ENCODE measurements at places on chromosomes 2 and 18.

DNA sequence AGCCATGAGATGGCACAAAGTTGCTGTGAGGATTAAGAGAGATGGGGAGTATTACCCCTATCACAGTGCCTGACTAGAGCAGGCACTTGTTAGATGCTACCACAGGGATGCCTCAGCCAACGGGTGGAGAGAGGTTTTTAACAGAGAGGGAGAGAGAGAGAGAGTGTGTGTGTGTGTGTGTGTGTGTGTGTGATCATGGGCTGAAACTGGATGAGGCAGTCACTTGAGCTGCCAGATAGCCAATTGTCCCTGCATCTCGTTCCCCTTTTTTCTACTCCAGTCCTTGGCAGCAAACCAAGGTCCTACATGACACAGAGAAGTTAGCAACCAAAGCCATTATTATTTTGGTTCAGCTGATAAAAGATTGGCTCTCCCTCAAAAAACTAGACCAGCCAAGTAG lies 3.0 kb downstream of the CD8A start:
- no peak for DNase-seq

- DNase-seq: no peak
Measured at GRCh38 chr2:29011418-29012060, 30.4 kb downstream of the TOGARAM2 start.

DNA sequence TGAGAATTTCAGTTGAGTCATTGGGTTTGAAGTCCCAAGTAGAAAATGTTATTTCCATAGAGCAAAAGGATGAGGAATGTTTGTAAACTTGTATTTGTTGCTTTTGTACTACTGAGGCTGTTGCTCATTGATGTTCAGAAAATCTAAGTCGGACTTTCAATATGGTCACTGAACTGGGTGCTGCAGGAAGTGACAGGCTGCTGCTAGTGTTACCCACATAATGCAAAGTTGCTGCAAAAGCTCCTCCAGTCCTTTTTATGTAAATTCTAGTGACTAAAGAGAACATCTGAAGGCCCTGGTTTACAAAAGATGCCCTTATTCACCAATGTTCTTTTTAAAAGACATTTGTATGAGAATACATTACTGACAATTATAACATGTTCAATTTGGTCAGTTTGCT lies 131.1 kb upstream of the FAM98A start:
- no peak for DNase-seq

DNA sequence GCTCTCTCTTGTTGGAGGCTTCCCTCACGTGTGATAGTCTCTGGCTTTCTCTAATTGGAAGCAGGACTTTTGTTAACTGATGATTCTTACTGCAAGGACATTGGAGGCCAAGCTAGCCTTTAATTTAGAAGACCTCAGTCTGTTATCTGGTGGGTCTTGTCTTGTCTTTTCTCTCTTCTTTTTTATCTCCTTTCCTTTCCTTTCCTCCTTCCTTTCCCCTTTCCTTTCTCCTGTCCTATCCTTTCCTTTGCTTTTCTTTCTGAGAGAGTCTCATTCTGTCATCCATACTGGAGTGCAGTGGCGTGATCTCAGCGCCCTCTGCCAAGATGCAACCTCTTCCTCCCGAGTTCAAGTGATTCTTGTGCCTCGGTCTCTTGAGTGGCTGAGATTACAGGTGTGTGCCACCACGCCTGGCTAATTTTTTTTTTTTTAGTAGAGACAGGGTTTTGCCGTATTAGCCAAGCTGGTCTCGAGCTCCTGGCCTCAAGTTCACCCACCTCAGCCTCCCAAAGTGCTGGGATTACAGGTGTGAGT lies 18.1 kb downstream of the CCNYL1 start:
- no peak for DNase-seq

GRCh38 chr2:145654746-145655145 lies 1134.8 kb upstream of the ZEB2 start:
- no peak for DNase-seq

- DNase-seq: no peak
Measured at GRCh38 chr18:35344736-35345459, 678 bp upstream of the ZNF24 start.

DNA sequence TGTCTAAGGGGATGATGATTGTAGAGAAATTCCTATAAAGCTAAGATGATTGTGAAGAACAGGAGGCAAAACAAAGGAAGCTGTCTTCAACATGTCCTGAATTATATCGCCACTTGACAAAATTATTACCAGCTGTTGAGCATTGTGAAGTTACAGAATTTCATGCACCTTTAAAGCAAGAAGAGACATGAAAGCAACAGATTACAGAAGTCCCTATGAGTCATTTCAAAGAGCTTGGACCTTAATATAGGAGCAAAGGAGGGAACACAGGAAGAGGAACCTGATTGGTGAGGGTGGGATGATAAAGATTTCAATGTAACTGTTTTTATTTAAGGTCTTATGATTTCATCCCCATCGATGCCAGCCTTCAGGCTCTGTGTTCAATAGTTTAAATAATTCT lies 526.9 kb upstream of the HNMT start:
- no peak for DNase-seq

- DNase-seq: no peak
Measured at GRCh38 chr2:184338771-184339170, 259.6 kb upstream of the ZNF804A start.

- no peak for DNase-seq
Measured at GRCh38 chr2:133982256-133982655, 271.6 kb upstream of the MGAT5 start.

DNA sequence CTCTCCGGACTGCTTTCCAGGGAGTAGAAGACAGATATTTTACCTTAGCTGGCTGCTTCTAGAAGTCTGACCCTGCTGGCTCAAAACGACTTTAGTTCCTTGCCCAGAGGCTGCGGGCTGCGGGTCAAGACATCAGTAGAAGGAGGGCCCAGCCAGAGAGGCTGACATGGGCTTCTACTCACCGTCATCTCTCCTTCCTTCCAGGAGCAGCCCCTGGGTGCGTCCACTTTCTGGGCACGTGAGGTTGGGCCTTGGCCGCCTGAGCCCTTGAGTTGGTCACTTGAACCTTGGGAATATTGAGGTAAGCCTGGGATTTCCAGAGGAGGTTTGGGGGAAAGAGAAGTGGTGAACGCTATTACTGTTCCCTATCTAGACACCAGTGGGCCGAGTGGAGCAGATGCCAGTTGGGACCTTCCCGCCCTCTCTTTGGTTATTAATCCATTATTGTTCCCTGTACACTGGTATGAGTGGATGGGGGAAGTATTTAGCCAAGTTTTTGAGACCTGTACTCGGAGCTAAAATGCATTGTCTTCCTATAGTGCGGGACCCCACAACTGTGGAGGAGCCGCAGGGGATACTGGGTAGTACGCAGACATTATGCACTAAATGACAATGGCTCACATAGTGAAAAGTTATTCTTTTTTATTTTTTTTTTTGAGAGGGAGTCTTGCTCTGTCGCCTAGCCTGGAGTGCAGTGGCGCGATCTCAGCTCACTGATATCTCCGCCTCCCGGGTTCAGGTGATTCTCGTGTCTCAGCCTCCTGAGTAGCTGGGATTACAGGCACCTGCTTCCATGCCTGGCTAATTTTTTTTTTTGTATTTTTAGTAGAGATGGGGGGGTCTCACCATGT lies 26.3 kb upstream of the CASP8 start:
- DNase-seq: no peak

DNA sequence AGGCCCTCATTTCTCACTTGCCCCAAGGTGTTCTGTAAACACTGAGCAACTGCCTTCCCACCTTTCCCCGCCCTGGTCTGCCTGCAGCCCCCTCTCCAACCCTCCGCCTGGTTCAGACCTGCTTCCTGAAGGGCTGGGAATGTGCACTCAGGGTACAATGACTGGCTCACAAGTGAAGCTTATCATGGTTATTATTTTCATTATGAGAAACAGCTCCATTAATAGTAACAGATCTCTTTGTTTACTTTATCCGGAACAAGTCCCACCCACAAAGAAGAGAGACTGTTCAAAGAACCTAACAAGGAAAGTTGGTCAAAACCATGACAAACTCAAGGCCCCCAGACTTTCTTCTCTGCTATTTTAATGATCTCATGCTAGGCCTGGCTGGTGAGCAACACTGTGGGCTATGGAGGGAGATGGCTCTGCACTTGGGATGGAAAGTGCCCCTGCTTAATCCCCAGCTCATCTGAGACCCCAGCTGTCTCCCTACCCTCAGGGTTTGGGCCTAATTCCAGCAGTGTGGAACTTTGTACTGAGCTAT lies 36.7 kb downstream of the ARHGAP25 start:
- DNase-seq: no peak

DNA sequence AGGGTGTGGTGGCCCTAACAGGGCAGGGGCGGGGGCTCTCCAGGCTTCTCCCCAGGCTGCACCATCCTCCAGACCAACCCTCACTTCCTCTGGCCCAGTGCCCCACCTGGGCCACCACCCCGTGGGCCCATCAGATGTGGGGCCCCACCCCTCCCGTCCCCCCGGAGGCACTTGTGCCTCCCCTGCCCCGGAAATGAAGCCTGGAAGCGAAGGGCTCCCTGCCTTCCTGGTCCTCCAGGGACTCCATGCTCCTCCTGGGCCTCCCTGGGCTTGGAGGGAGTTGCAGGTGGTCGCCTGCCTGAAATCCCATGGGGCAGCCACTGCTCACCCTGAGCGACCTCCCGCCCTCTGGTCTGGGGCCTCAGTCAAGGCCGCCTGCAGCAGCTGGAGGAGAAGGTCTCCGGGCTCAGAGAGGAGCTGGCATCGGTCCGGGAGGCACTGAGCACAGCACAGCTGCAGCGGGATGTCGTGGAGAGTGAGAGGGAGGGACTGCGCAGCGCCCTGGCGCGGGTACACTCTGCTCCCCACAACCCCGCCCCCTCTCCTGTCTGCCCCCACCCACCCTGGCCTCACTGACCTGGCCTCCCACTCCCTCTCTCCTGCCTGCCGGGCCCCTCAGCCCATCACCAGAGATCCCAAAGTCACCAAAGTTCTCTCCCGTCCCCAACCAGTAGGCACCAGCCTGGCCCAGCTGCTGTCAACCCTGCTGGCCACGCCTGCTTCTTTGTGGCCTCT lies 28.0 kb downstream of the CROCC2 start:
- no peak for DNase-seq

DNA sequence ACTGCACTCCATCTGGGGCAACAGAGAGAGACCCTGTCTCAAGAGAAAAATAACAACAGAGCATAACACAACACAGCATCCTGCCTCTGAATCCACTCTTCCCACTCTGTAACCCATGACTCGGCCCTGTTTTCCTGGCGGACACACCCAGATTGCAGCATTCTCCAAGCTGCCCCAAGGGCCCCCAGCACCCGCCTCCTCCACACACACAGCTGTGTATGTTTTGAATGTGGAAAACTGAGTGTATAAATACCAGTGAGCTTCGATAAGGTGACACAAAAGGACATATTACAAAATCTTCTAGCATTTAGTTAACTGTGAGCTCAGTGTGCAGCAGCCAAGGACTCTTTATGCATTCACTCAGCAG lies 13.0 kb downstream of the IMPA2 start:
- DNase-seq: no peak

DNA sequence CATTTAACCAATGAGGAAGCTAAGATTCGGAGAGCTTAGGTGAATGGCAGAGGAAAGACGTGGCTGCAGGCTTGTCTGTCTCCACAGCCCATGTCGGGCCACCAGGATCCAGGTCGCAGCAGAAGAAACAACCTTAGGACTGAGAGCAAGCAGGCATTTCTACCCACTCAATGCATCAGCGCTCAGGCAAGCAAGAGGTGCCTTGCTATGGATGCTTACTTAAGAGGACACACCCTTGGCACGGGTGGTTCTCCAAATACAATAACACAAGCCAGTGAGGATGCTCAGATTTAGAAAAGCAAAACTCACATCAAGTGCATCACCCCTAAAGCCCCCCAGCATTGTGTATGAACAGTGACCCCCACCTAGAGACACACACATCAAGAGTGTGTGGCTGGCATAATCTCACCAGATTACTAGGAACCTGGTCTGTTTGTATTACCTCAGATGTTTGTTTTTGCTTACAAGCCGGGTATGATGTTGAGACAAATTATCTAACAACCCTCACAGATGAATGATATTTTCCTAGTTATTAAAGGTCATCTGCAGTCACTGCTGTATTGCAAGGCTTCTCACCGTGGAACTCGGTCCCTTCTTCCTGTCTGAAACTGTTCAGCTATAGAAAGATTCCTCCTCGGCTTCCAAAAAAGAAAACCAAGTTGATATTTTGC lies 34.2 kb upstream of the NPAS2 start:
- no peak for DNase-seq

- no peak for DNase-seq
Measured at GRCh38 chr2:100262555-100263320, 59.6 kb downstream of the LONRF2 start.

DNA sequence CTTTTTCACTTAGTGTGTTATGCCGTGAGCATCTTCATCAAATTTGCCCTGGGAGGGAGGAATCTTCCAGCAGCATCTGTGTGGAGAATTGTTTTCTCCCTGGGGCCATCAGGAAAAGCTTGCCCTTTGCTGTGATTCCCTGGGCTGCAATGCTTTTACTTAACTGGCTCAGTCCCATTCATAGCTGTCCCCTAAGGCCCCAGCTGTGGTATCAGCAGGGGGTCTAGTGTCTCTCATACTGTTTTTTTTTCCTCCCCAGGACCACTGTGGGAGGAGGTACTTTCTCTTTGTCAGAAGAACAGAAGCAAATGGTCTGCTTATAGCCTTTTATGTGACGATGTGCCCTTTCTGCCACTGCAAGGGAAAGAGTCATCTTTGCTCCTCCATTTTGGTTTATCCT lies 176.8 kb upstream of the CELF4 start:
- DNase-seq: no peak

- no peak for DNase-seq
Measured at GRCh38 chr2:127106457-127106990, 430 bp downstream of the BIN1 start.

DNA sequence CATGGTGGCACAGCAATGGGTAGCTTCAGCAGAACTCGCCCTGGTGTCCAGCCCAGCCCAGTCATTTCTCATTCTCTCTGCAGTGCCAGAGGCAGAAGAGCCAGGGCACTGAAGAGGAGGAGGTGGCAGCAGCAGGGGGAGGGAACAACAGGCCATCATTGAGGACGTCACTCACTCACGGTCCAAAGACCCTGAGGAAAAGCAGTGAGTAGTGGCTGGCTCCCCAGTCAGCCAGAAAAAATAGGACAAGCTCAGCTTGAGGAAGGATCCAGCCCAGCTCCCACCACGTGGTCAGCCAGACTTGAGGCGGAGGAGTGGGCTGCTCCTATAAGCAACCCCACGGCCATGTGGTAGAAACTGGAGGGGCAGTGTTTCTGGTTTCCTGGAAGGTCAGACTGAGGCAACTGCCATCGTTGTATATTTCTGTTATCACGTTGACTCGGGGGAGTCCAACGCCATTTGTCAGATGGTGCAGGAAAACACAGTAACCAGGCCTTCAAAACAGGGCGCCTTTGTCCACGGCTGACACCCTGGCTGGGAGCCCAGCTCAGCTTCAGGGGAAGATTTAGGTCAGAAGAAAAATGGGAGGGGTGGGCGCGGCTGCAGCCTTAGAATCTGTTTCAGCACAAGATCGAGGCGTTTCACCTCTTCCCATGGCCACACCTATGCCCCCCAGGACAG lies 19.0 kb upstream of the TMEM247 start:
- DNase-seq: no peak

DNA sequence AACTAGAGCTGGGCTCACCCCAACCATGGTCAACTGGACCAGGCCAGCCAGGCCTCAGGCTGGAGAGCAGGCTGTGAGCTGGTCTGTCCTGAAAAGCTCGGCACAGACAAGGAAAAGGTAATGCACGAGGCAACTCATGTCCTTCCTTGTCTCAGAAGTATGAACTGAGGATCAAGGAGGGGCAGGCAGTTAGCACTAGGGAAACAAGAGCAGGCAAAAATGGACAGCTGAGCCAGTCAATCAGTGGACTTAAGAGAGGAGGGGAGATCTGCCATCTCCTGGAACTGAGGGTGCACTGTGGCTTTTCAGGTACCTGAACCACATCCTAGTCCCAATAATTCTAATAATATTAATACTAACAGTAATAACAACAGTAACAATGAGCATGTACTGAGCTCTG lies 20.6 kb upstream of the WIPF1 start:
- DNase-seq: no peak

Measured in NCI-H1436 treated with DMSO at 0.1 percent for 48 hours (cell line).